ENCODE measurements at places on chromosomes 4 and X.

DNA sequence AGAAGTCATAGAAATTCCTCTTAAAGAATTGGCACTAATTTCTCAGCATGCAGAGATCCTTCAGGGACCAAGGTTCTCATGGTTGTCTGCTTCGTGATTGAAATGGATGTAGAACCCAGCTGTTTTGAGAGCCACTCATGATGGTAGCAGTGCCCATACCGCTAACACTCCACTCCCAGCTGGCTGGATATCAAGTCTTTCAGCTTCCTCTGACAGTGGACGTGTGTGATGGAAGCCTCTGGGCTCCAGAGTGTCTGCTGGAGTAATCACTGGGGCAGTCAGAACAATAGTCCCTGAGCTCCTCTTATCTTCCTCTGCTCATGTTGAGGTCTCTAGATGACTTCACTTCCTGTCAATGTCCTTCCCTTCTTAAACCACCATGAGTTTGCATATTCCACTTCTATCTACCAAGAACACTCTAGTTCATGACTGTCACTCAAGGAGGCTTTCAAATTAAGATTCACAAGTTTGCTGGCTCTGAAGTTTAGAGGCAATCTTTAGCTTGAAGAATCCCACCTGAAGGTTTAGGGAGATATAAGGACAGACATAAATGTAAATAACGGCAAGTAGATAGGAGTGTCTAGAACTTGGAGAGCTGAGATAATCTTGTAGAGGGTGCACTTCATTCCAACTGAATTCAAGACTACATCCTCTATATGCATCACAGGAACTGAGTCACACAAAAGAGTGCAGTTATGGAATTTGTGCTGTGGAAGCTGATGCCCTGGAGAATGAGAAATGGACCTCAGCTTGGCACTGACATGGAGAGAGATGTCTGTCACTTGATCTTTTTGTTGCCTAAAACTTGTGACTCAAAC lies 64.5 kb upstream of the WDR1 start:
- DNase-seq, result peak; percentile 66

DNA sequence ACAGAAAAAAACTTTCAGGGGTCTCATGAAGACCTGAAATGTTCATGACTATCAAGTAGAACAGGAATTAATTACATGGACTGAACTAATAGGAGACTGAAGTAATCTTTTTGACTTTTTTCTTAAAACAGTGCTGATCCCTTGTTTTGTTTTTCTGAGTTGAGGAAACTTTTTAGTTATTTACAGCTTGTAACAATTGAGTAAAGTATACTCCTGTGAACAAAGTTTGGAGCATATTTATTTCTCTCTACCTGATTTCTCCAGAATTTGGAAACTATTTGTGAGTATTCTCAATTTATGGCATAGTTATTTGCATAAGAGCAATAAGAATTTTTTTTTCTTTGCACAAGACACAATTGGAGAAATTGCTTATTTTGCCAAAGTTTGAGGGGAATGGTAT lies 64.8 kb downstream of the PCDH18 start:
- DNase-seq, result no peak

DNA sequence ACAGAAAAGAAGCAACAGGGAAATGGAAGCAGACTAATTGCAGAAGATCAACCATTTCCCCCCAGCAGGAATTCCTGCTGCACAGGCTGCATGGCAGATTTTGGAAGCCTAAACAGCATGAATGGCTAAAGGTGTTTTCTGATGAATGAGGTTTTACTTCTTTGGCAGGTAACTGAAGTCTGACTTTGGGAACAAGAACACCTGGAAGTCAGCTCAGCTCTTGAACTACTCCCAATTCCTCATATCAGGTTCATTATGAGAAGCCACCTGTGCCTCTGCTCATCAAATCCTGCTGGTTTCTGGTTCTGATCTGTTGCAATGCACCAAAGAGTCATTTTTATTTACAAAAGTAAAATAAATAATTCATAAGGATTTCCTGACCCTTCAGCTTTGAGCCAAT lies 139.0 kb downstream of the COL25A1 start:
- no peak for DNase-seq

GRCh38 chr4:83318666-83319065 lies 16.0 kb downstream of the HPSE start:
- DNase-seq, result no peak

DNA sequence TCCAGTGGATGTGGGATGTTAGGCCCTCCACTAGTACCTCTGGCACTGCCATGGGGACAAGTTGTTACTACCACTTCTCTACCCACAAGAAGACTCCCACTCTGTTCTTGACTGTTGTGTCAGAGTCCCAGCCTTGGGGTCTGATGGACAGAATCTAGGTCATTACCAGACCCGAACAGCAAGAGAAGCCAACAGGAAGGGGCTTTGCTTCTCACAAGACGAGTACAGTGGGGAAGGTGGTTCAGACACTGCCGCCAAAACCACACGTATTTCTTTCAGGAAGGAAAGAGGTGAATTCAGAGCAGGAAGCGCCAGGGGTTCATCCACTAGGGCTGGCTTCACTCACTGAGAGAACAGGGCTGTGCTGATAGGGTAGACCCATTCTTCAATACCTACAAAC lies 161.3 kb upstream of the KIT start:
- peak; percentile 34 for DNase-seq
